ENCODE measurements at places on chromosomes 3 and 15.

- DNase-seq = no peak
Observed at GRCh38 chr3:99698932-99699331, 60.5 kb downstream of the COL8A1 start.

GRCh38 chr3:62558549-62559112 is 185.3 kb upstream of the FEZF2 start:
- peak; percentile 14 for DNase-seq

DNA sequence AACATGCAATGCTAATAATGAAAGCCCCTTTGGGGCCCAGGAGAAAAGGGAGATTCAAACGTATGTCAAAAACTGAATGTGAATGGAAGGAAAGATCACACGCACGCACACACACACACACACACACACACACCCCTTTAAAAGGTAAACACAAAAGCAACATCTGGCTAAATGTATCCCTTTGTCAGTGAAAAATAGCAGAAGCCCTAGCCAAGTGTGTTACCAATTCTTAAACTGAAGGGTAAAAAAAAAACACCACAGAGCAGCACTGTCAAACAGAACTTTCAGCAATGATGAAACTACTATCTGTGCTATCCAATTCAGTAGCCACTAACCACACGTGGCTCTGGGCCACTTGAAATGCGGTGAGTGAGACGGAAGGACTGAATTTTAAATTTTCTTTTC is 4.9 kb downstream of the RFTN1 start:
- peak; percentile 40 for DNase-seq

DNA sequence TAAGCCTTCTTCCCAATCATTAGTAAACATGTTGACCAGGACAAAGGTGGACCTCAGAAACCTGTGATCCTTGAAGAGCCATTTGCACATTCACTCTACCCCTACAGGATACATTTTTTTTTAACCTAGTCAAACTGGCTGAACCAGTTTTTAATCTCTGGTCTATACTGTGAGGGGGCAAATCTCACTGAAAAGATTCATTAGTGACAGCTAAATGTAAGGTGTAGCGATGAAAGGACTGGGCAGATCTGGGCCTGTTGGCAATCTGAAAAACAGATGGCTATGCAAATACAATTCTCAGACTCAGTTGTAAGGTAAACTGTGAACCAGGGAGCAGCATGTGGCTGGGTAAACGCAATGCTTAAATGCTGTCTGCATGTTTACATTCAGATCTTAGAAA is 75.6 kb upstream of the SNTN start:
- no peak for DNase-seq

- no peak for DNase-seq
Observed at GRCh38 chr3:120646771-120647432, 35.1 kb downstream of the HGD start.

DNA sequence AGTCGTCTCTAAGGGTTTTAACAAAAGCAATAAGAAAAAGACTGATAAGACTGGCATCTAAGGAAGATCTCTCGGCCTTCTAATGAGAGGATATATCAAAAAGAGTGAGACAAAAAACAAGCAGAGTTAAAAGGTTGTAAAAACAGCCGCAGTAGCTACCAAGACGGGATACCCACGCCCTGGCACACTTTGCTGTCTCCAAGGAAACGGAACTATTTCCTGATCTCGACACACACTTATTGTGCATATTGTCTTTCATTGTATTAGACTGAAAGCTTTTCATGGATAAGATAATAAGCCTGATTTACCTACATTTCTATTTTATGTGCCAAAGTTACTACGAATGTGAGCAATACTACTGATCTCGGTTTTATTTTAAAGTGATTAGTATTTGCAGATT is 161.5 kb upstream of the MCTP2 start:
- no peak for DNase-seq

GRCh38 chr3:14867936-14868570 is 49.3 kb downstream of the FGD5 start:
- DNase-seq = peak; percentile 59

DNA sequence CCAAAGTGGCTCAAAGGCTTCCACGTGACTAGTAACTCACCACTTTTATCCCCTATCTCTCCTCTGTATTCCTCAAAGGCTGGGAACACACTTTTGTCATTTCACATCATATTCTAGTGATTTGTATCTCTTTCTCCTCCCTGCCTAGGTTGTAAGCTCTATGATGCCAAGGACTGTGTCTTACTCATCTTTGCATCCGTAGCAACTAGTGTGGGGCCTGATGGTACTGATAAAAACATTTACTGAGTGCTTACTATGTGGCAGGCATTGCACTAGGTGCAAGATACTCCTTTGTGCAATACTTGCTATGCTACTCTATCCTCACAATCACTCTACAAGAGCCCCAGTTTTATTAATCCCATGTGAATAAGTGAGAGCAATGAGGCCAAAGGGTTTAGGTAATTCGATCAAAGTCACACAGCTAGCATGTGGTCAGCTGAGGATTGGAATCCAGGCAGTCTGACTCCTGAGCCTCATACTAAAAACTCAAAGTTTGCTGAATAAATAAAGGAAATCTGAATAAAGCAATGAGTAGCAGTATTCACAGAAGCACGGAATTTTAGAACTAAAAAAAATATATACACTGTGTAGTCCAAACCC is 342.6 kb upstream of the ICE2 start:
- no peak for DNase-seq

DNA sequence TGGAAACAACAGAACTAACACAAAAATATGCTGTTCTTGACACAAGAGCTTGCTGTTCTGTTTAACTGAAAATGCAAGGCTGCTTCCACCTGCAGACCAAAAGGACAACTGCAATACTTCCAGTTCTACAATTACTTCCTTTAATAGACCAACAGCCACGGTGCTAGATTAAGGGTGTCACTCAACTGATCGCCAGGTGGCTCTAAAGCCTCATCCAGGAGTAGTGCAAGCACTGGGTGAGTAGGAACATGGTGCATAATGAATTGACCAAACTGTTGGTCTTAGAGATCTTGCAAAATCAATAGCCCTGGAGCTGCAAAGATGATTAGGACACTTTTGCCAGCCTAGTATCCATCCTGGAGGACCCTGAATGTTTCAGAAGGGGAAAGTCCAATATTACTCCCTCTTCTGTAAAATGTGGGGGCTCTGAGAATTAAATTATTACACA is 3.6 kb upstream of the CLDN16 start:
- peak; percentile 24 for DNase-seq

DNA sequence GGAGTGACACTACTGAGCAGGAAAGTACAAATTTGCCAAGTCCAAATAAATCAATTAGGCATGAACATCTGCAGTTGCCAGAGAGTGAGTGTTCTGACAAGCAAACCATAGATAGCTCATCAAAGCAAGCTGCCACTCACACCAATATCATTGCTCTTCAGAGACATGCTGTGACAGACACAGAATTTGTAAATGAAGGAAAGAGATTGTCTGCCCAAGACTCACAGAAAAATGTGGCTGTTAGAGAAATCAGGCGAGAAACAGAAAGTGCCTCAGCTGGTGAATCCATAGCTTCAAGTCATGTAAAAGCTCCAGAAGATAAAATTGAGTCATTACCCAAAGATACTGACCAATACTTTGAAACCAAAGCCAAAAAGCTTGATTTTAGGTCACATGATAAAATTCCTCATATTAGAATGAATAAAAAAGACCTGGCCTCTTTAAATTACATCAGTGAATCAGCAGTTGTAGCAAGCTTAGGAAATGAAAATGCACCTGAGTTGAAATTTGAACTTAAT is 50.8 kb downstream of the CRYBG3 start:
- no peak for DNase-seq

GRCh38 chr3:171446301-171446700 is 13.9 kb downstream of the TNIK start:
- DNase-seq = no peak

DNA sequence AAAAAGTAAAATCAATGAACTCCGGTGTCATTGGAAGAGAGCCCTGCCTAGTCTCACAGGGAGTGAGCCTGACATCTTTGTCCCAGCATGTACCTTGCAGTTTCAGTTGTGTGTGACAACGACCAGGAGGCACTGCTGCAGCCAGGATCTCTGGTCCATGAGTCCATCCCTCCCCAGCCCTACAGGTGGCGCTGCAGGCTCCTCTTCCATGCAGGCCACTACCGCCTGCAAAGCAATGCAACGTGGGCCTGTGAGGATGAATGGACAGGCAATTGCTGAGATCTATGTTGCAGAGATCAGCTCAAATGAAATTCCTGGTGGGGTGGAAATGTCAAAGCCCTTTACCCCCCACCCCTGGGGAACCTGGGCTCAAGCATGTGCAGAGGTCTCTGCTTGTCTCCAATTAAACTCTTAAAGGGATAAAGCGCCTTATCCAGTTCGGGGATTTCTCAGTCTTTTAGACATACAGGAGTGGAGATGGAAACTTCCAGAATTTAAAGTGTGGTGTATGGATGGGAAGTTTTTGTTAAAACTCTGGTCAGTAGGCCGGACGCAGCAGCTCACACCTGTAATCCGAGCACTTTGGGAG is 35.8 kb downstream of the TKT start:
- DNase-seq = peak; percentile 86

- DNase-seq = no peak
Observed at GRCh38 chr15:54064365-54064764, 86.1 kb downstream of the UNC13C start.

- DNase-seq = peak; percentile 79
Observed at GRCh38 chr3:185976977-185977678, 39.3 kb upstream of the TRA2B start.

GRCh38 chr15:96888764-96889163 is 558.3 kb downstream of the NR2F2 start:
- DNase-seq = no peak

- DNase-seq = no peak
Observed at GRCh38 chr15:95990833-95991232, 339.7 kb upstream of the NR2F2 start.

- DNase-seq = no peak
Observed at GRCh38 chr15:44315126-44315525, 26.6 kb downstream of the GOLM2 start.

GRCh38 chr15:99955181-99955525 is 221.9 kb upstream of the LYSMD4 start:
- peak; percentile 3 for DNase-seq

DNA sequence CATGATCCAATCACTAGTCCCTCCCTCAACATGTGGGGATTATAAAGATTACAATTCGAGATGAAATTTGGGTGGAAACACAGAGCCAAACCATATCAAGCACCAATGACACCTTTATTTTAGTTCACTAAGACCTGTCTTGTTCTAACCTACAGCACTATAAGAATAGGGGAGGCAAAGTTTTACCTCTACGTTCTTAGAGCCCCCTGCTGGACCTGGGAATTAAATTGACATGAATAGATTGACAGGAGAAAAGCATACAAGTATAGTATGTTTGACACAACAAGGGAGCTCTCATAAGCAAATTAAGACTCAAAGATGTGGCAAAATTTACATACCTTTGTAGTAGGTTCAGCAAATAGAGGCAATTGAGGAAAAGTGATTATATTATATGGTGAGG is 974.4 kb upstream of the ALCAM start:
- no peak for DNase-seq

Data from GM10248 (cell line).